ENCODE measurements at places on chromosomes 1 and 21.

- DNase-seq: no peak
Measured at GRCh38 chr1:104671684-104672353, 922.1 kb downstream of the AMY1C start.

- no peak for DNase-seq
Measured at GRCh38 chr21:45889961-45890360, 91.6 kb upstream of the COL6A1 start.

- peak; percentile 67 for DNase-seq
Measured at GRCh38 chr1:119870917-119871596, 25.3 kb downstream of the ADAM30 start.

DNA sequence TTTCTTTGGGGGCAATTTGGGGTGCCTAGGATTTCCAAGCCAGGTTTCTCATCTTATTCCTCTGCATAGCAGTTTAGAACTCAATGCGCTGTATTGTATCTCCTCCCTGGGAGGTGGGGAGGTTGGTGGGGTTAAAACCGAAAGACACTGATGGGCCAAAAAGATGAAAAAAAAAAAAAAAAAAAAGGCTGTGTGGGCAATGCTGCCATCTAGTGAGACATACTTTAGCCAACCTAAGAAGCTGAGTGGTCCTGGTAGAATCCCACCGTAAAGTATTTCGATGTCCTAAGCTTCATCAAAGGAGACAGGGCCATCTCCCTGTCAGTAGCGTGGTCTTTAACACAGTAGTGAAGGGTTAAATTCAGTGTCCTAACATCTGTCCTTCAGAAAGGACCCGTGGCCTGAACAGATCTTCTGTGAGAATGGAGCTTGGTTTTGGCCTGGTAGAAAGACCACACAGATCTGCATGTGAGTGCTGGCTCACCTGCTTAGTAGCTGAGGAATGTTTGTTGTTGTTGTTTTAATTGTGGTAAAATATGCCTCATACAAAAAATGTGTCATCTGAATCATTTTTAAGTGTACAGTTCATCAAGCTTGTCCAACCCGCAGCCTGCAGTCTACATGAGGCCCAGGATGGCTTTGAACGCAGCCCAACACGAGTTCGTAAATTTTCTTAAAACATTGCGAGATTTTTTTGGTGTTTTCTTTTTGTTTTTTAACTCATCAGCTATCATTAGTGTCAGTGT lies 226.2 kb downstream of the KIF26B start:
- DNase-seq: no peak

DNA sequence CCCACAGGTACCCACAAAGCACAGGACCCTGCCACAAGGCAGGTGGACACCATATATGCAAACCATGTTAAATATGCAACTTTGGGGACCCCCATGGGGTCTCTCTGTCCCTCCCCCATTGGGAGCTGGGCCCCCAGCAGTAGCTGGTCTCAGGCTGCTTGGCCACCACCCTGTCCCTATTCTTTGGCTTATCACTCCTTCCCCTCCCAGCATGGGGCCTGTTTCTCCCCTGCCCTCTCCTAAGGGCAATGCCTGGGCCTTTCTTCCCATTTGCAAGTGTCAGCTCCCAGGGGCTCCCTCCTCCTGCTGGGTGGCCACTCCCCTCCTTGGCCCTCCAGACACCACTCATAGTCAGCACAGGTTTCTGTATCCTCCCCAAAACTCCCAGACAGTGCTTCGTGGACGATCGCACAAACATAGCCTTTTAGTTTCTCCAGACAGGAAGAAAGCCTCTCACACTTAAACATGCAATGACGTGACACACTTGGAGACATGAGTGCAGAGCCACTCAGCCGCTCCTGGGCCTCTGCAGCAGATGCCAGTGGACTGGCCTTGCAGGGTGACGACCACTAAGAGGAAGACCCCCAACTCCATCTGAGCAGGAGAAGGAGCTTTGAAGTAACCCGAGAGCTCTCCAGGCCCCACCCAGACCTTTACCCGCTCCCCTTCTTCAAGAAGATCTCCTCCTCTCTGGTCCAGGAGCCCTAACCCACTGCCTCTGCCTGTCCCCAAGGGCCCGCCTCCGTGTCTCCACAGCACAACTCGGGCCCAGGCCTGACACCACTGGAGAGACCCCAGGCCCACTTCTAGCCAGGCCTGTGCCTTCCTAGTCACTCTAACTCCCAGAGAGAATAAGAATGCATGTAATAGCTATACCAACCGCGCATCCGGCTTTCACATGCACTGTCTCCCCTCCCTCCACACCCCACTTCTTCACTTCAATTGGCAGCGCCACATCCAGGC lies 22.9 kb downstream of the CITED4 start:
- DNase-seq: no peak

GRCh38 chr21:29939104-29939923 lies 482 bp downstream of the GRIK1 start:
- DNase-seq: no peak

DNA sequence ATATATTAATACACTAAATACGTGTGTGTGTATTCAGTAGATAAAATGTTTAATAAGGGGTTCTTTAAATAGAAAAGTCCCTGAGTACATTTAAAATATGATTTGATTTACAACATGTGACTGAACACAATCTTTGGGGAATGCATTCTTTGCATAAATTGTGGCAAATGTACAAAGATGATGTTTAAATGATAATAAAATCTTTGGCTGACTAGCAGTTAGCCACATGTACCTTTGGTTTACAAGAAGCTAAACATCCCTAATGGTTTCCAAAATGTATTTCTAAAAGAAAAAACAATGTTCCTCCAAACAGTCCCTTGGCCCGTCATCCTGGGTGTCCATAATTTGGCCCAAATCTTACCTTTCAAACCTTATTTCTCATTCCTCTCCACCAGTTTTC lies 106.4 kb upstream of the MARK1 start:
- DNase-seq: no peak

DNA sequence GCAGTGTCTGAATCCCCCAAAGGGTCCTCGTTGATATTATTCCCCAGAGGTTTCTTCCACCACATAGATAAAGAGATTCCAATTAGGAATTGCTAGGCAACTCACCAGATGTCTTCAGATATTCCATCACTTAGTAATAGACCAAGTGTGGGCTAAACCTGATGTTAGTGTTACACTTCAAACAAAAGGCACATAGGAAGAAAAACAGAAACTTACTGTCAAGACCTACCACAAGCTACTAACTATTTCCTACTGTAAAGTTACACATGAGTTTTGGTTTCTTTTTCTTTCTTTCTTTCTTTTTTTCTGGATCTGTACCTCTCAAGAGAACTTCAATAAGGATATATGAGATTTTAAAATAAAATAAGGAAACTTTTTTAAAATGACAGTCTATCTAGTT lies 879.1 kb upstream of the NEGR1 start:
- no peak for DNase-seq

DNA sequence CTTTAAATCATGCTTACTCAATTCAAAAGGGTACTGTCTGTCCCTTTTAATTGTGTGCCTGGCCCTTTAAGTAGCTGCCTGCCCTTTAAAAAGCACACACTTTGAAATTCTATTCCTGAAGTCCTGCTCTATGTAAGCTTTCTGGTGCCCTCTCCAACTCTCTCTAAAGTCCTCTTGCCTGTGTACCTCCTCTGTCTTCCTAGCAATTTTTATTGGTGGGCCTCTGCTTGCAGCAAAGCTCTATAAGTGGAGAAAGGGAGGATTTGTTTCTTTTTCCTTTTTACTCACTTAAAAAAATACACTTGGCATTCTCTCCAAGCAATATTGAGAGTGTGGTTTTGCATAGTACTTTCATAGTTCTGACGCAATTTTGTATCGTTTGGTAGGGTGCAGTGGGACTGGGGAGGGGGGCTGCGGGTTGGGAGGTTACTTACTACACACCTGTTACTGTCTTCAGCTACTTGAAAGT lies 135.4 kb downstream of the LMO4 start:
- peak; percentile 20 for DNase-seq

DNA sequence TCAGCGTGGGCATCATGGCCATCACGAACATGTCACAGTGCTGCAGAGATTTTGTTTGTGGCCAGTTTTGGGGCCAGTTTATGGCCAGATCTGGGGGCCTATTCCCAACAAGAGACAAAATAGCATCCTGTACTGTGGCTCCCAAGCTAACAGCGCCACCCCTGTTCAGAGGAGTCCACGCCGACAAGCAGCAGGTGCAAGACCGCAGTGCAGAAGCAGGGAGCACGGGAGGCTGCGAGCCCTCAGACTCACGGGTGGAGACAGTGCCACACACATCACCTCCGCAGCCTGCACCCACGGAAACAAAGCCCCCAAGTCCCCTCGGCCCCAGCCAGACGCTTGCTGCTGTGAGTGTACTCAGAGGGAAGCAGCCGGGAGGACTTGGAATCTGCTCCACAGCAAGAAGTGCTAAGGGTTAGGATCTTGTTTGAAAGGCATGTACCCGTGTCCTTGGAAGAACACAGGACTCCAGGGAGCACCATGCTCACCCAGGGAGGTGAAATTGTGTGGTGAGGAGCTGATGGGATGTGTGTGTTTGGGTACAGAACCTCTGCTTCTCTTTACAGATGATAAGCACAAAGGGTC lies 7.1 kb downstream of the TCP10L start:
- DNase-seq: peak; percentile 27

DNA sequence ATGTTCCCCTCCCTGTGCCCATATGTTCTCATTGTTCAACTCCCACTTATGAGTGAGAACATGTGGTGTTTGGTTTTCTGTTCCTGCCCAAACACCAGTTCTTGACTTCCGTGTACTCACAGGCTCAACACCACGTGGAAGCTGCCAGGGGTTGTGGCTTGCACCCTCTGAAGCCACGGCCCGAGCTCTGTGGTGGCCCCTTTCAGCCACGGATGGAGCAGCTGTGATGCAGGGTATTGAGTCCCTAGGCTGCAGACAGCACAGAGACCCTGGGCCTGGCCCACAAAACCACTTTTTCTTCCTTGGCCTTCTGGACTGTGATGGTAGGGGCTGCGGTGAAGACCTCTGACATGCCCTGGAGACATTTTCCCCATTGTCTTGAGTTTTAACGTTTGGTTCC lies 111.6 kb downstream of the SYT14 start:
- no peak for DNase-seq

GRCh38 chr1:23696335-23696989 lies 4.9 kb downstream of the RPL11 start:
- DNase-seq: no peak

DNA sequence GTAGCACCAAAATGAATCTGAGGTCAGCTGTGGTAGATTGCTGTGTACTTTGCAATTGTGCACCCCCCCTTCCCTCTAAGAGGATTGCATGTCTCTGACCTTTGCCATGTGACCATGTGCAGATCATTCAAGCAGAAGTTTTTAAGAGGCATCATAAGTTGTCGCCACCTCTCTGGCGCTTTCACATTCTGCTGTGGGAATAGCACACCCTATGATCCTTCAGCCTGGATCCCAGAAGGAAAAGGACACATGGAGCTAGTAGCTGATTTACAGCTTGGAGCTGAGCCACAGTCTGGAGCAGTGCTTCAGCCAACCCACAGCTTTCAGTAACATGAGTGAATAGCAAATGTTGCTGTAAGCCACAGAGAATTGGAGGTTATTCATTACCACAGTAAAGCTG lies 158.5 kb downstream of the TSEN15 start:
- no peak for DNase-seq

DNA sequence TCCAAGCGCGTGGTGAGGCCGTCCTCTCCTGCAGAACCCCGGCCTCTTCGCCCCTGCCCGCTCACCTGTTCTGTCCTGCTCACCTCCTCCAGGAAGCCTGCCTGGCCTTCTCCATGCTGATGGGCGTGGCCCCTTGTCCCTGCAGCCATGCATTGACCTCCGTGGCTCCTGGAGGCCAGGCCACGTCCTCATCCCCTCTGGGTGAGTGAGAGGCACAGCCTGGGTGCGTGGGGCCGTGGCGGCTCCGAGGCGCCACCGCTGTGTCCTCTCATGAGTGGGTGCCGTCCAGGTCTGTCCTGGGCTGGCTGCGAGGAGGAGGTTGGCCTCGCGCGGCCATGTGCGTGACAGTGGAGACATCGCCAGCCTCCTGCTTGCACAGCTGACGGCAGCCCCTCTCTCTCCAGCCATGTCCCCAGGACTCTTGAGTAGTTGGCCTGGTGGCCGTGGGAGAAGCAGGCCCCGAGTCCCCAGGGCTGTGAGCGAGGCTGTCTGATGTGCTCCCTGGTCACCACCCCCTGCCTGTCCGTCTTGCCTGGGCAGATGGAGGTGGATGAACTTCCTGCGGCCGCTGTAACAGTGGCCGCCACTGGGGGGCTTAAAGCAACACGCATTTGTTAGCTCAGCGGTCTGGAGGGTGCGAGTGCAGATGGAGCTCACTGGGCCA lies 58.1 kb downstream of the PRKCZ start:
- no peak for DNase-seq

DNA sequence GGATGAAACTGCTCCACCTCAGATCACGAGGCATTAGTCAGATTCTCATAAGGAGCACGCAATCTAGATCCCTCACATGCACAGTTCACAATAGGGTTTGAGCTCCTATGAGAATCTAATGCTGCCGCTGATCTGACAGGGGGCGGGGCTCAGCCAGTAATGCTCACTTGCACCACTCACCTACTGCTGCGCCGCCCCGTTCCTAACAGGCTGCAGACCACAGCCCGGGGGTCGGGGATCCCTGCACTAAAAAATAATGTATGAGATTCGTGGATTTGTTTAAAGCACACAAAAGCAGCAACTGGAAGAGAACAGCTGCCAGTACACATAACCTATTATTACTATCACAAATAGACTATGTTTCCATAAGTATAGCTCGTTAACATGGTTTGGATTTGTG lies 72.9 kb downstream of the HLCS start:
- DNase-seq: no peak

DNA sequence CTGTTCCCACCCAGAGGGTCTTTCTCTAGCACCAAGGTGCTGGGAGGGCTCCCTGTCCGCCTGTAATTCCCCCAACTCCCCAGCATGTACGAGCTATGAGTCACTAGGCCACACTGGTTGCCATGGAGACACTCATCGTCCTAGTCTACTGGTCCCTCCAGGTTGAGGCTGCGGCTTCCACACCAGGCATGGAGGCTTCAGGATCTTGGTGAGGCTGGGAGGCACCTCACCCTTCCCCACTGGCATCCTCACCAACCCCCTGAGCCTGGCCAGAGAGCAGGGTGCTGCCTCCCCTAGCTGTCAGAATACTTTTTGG lies 75.6 kb upstream of the KAZN start:
- no peak for DNase-seq

GRCh38 chr1:118963456-118964430 lies 24.4 kb downstream of the TBX15 start:
- DNase-seq: no peak

GRCh38 chr1:33364565-33364918 lies 43.6 kb upstream of the A3GALT2 start:
- DNase-seq: no peak

DNA sequence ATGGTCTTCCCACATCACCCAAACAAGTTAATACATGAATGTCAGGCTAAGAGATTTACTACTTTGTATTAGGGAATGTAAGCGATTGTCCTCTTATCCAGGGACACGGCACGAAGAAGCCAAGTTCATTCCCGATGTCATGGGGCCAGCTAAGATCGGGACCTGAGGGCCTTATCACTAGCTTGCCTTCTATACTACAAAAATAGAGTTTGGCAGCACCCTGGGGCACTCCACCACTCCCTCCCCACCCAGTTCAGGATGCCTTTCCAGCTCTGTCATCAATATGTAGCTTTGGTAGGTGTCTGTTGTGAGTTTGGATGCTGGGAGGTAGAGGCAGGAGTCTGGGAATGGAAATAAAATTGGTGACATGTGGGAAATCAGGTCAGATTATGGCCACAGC lies 197.5 kb downstream of the ATG4C start:
- no peak for DNase-seq

Data from activated CD4-positive, alpha-beta T cell treated with anti-CD3 and anti-CD28 coated beads, Interleukin-2, amount 50 U/mL, for 16 hours (primary cell).